ENCODE measurements at places on chromosomes 7 and 10.

DNA sequence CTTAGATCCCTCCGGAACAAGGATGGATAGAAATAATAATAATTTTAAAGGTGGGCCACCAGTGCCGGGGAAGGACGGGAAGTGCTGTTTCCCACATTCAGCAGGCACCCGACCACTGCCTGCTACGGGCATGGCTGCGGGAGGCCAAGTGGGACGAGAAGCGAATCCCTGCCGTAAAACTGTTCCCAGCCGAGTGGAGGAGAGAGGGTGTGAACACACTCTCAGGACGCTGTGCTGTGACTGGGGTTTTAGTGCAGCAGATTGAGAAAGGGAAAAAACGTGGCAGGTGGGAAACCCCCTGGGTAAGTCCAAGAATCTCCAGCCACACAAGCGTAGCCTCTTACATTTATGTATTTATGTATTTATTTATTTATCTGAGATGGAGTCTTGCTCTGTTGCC lies 158.8 kb downstream of the DNAJB6 start:
- DNase-seq = no peak

DNA sequence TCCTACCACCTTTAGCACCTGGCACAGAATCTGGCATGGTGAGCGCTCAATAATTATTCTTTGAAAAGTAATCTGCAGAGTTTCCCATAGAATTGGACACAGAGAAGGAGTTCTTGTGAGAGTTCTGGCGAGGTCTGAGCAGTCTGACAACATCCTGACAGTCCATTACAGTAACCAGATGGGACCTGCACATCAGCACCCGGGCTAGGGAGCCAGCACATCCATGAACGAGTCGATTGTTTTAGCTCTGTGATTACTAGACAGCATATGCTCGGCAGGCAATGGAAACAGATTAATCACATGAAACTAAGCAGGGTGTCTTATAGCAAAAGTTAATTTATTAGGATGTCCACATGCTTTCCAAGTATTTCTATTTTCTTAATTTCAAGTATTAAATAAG lies 96.7 kb downstream of the SEMA3D start:
- no peak for DNase-seq

- no peak for DNase-seq
These were observed 9.5 kb upstream of the ING3 start for GRCh38 chr7:120941064-120941463.

DNA sequence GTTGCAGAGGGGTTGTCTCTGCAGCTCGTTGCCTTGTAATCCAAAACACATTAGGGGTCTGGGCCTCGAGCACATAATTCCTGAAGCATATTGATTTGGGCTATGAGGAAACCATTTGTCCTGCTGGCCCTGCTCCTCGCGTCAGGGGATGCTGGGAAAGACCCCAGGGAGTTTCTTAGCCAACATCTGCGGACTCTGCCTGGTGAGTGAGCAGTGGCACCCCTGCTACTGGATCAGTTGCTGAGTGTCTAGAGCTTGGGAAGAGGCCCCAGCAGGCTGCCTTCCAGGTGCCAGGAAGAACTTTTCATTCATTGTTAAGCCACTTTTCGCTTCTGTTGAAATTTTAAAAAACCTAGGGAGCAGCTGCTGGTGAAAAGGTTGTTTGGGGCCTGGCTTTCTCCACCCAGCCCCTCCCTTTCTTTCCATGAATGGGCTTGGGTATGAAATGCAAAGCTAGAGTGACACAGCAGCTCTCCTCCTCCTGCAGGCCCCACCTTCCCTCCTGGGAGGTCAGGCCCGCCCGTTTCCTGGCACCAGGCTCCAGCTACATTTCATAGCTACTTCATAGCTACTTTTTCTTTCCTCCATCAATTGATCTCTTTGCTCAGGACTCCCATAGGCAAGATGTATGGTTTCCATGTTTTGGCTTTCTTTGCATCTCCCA lies 26.8 kb downstream of the TACR2 start:
- no peak for DNase-seq

DNA sequence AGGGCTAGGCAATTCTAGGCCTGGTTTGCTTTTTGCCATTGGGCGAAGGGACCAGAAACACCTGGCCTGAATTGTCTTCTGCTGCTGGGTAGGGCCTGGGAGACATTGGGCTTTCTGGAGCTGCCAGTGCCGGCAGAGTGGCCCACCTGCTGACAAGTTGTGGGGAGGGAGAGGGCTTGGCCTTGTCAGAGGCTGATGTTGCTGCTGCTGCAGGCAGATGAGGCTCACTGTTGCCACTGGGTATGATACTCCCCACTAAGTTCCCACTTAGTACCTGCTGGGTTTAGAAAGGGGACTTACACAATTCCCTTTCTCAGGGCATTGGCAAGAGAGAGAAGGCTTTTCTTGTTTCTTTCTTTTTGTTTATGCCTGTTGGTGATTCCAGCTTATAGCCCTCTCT lies 289.6 kb upstream of the NPVF start:
- DNase-seq = no peak

DNA sequence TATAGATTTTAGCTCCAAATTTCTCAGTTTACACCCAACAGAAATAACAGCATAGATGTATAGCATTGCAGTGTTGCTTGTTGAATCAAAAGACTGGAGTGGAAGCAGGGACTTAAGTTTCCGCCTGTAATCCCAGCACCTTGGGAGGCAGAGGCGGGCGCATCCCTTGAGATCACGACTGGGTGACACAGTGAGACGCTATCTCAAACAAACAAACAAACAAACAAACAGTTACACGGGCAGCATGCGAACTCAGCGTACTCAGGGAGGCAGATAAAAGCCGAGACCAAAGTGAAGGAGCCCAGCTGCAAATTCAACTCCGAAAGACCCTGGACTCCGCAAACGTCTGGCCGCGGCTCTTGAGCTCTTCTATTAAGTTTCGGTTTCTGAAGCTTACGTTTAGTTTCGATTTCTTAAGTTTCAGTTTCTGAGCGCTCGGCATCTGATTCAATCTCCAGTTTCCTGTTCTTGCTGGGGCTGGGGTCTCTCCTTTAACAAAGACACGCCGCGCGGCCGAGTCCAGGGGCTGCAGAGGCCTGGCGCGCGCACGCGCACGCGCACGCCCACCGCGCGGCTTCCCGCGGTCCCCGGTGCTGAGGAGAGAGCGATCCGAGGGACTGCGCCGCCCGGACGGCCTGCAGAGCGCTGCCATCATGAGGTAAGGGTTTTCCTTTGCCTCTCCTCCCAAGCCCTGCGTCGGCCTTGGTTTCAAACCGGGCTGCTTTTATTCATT lies at the start of gene IFIT5:
IFIT5 (plus strand) TSS at position 423 of the 733 bp plus-strand sequence; CDS start at position 654, 231 bp downstream.
- no peak for DNase-seq

DNA sequence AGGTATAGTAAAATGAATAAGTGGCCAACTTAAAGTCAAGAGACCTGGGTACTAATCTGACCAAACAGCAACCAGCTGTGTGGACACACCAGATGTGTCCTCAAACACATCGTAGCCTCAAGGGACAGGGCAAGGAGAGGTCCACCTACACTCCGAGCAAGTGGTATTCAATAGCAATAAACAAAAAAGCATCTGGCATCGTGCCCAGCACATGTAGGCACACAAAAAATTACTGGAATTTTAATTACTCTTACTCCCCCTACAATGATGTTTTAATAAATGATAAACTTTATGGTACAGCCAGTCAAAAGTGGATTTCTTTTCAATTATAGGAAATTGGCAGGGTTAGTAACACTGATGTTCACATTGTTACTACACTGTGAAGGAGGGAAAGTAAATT lies 3.5 kb upstream of the RGS10 start:
- no peak for DNase-seq

GRCh38 chr7:16348251-16348650 lies 73.1 kb downstream of the CRPPA start:
- no peak for DNase-seq
